ENCODE measurements at places on chromosomes 16 and 17. TPM values are rescaled to one million over a fixed set of nuclear protein-coding genes. Genes with fewer than 3 reads are reported as not detected.
A peak's percentile ranks its signal among the peaks of the same experiment; 100 is the strongest.

- no peak for DNase-seq
These were observed 59.9 kb downstream of the OR1D5 start for GRCh38 chr17:3003296-3004149.

Gene C16orf74
- 3.4 TPM for total RNA-seq

- no peak for DNase-seq
These were observed 696 bp upstream of the PSMC5 start for GRCh38 chr17:63826468-63827001.

Gene ERBB2
- total RNA-seq: 4,829 TPM

DNA sequence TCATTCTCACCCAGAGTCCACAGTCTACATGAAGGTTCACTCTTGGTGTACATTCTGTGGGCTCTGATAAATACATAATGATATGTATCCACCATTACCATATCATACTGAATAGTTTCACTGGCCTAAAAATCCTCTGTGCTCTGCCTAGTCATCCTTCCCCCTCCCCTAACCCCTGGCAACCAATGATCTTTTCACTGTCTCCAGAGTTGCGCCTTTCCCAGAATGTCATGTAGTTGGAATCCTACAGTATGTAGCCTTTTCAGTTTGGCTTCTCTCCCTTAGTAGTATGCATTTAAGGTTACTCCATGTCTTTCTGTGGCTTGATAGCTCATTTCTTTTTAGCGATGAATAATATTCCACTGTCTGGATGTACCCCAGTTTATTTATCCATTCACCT is 101.3 kb downstream of the NOG start:
- DNase-seq: no peak

DNA sequence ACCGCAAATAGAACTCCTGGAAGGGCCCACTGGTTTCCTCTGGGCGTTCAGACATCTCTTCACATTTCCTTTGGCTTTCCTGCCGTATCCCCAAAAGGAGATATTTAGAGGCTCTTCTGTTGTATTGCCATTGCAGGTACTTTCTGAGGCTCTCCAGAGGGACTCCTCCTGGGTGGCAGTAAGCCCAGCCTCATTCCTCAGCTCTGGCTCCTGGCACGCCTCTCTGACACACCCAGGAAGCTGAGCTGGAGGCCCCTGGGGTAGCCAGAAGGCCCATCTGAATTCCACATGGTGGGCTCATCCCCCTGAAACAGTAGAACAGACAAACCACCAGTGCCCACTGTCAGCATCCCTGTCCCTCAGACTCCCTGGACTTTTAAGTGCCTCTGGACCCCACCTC is 206.7 kb downstream of the PARN start:
- DNase-seq: no peak

Gene MYH1
- not detected for total RNA-seq

DNA sequence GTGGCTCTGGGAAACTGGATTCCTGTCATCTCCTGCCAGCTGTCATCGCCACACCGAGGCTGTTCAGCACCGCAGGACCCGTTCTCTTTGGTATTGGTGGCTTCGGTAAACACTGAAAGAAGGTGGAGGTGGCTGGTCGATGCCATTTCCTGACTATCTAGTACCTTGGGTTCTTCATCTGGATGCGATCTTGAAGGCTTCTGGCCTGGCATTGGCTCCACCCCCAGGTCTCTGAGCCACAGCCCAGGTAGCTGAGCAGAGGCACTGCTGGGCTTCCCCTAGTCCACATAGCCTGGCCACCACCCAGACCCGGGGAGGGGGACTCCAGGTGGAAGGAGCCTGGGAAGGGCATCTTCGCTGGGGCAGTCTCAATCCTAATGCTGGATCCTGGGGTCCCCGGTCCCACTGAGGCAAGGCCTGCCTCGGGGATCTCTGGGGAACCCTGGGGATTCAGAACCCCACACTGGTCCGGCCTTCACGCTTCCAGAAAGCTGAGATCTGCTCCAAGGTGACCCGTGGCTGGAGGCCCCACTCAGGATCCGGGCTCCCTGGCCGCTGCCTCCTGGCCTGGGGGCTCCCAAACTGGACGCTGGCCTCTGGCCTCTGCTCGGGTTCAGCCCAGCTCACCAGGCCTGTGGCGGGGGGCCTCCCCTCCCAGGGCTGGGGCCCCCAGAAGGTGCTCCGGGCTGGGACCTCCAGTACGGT is 1.8 kb downstream of the C16orf54 start:
- DNase-seq: no peak

GRCh38 chr16:51312363-51313150 is 161.5 kb upstream of the SALL1 start:
- no peak for DNase-seq

- DNase-seq: peak; percentile 89
These were observed 8.6 kb upstream of the ABCC3 start for GRCh38 chr17:50626037-50626574.

GRCh38 chr17:18185832-18186626 is 2.4 kb downstream of the ALKBH5 start:
- DNase-seq: no peak

GRCh38 chr17:35368081-35368830 is 5.2 kb downstream of the SLFN11 start:
- no peak for DNase-seq

- DNase-seq: peak; percentile 96
These were observed 354 bp upstream of the ESRP2 start for GRCh38 chr16:68236137-68236825.

DNA sequence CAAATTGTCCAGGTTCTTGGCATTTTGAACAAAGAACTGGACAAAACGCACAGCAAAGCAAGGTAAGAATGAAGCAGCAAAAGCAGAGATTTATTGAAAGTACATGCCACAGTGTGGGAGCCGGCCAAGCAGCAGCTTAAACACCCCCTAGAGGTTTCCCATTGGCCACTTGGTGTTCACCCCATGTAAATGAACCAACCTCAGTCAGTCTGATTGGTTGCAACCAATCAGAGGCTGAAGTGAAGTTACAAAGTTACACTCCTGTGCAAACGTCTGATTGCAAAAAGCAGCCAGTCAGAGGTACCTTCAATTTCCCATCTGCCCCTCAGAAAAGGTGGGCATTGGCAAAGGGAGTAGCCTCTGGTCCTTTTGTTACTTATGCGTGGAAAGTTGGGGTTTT is 8.8 kb upstream of the ZNF263 start:
- no peak for DNase-seq

Gene HSD11B2
- total RNA-seq: 10.8 TPM

Data from Calu3 (cell line).